ENCODE measurements at places on chromosomes 16 and 17. TPM values are rescaled to one million over a fixed set of nuclear protein-coding genes. Genes with fewer than 3 reads are reported as not detected.
A peak's percentile ranks its signal among the peaks of the same experiment; 100 is the strongest.

Gene WSCD1
- total RNA-seq = 7.0 TPM

Gene HOXB6
- 20.3 TPM for total RNA-seq

Gene ITGAX
- total RNA-seq = 2.3 TPM

Gene STX1B
- 0.17 TPM for total RNA-seq

Gene ALDH3A1
- 0.17 TPM for total RNA-seq

Gene NETO2
- total RNA-seq = 11.8 TPM

- H3K27me3 ChIP-seq = no peaks in the 10 kb centered on the region
- H3K27ac ChIP-seq = no peak overlapping the region
- H3K36me3 ChIP-seq = no peaks in the 10 kb centered on the region
Measured at GRCh38 chr17:38342886-38343607, 709 bp downstream of the GPR179 start.

- no peak for DNase-seq
- H3K36me3 ChIP-seq = no peaks in the 10 kb centered on the region
- no peak overlapping the region for H3K27ac ChIP-seq
- no peaks in the 10 kb centered on the region for H3K27me3 ChIP-seq
- no peaks in the 10 kb centered on the region for H3K4me1 ChIP-seq
- H3K4me3 ChIP-seq = no peak overlapping the region
Measured at GRCh38 chr17:48194097-48194550, 86.6 kb downstream of the SNX11 start.

Gene SPNS2
- total RNA-seq = 7.9 TPM

Gene TNK1
- 1.9 TPM for total RNA-seq

Gene C16orf92
- not detected for total RNA-seq

- no peaks in the 10 kb centered on the region for H3K27me3 ChIP-seq
- H3K36me3 ChIP-seq = no peaks in the 10 kb centered on the region
- H3K4me1 ChIP-seq = peaks cover 28% of the 10 kb centered on the region
- peak within 1 kb of the TSS; percentile 56 for H3K4me3 ChIP-seq
- peak; percentile 79 for DNase-seq
Measured at GRCh38 chr17:50507871-50508572, at the start of gene MYCBPAP. Gene MYCBPAP, plus strand, starts transcription at chr17:50508439. Its CDS starts 236 bp downstream, at chr17:50508675.

Gene ADAP2
- 84.7 TPM for total RNA-seq
